ENCODE measurements at places on chromosomes 12 and 14.

- no peak for DNase-seq
Measured at GRCh38 chr12:83313322-83313721, 626.6 kb downstream of the TMTC2 start.

- DNase-seq = no peak
Measured at GRCh38 chr12:78680596-78680995, 184.0 kb upstream of the SYT1 start.

- DNase-seq = peak; percentile 60
Measured at GRCh38 chr12:108689314-108690190, 41.8 kb downstream of the CORO1C start.

DNA sequence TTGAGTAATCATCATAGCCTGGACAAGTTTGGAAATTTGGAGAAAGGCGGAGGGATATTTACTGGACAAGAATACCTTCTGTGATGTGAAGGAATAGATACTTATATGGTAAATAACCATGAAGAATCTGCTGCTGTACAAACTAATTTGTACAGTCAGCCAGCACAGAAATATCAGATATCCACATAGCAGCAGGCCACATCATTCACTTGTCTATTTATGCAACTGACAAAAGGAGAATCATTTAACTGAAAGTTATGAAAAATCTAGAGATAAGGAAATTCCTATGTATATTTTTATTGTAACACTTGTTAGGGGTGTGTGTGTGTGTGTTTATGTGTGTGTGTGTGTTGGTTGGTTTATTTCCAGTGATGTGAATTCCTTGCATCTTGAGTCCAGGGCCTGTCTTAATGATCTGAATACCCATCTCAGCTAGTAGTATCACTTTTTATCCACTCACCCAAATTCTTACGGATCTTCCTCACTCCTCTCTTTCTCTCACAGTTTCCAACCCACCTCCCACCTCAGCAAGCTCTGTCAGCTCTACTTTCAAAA, 10.5 kb upstream of the LRIG3 start:
- peak; percentile 23 for DNase-seq

- DNase-seq = peak; percentile 87
Measured at GRCh38 chr12:28415755-28416154, 225.5 kb downstream of the CCDC91 start.

DNA sequence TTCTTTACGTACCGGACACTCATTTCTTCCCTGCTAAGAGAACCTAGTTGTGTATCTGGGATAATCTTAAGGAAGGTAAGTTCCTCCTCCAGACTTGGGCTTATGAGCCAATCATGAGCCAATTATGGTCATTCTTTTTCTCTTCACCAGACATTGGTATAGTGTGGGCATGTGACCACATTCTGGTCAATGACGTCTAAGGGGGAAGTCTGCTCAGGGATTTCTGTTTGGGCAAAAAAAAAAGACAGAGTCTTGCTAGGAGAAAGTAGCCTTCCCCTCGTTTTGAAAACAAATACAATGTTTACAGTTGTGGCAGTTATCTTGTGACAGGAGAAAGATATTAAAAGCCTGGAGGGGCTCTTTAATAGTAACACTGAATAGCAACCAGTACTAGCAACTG, 20.1 kb upstream of the PLXNC1 start:
- no peak for DNase-seq

DNA sequence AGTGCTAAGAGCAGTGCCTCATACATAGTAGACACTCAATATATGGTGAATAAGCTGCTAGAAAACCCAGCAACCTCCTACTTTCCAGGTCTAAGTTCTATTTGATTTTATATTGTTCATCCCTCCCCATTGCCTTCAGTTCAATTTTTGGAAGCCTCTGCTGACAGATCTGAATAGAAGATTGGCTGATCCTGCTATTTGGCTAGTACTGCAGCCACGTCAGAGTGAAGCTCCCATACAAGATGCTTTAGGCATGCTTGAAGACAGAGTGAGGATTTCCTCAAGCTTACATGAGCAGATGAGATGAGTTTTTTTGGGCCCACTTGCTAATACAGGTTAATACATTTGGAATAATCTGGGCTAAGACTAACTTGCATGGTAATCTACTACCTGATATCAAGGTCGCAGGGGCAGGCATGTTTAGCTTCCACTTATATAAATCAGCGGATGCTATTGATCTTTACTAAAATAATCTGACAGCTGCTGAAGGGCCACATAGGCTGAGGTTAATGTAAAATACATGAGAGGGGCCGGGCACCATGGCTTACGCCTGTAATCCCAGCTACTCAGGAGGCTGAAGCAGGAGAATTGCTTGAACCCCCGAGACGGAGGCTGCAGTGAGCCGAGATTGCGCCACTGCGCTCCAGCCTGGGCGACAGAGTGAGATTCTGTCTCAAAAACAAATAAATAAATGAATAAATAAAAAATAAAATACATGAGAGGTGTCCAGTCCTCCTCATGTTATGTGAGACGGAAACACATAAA, 15.9 kb upstream of the AEBP2 start:
- no peak for DNase-seq

- DNase-seq = peak; percentile 62
Measured at GRCh38 chr12:46921048-46921763, 95.4 kb upstream of the SLC38A4 start.

GRCh38 chr12:6829536-6830220, 1.5 kb downstream of the P3H3 start:
- DNase-seq = peak; percentile 82

GRCh38 chr14:57060276-57060955, 208.3 kb downstream of the EXOC5 start:
- no peak for DNase-seq

DNA sequence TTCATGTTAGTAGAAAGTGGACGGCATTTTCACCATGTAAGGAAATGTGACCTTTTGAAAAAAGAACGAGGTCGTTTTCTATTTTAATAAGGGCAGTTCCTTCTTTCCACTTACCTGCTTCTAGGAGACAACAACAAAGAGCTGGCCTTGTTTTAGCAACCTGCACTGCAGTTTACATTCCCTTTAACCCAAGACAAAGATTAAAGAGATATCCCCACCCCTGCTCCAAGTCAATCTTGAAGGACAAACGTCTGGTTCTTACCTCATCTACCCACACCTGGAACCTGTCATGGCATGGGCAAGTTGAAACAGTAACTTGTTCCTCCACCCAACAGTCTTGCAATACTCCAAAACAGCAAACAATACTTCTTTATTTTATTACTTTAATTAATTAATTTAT, 32.7 kb downstream of the ZCCHC8 start:
- DNase-seq = no peak

GRCh38 chr12:97638739-97639138, 176.1 kb downstream of the RMST start:
- DNase-seq = no peak

- no peak for DNase-seq
Measured at GRCh38 chr14:58944343-58944967, 244.0 kb upstream of the DAAM1 start.

DNA sequence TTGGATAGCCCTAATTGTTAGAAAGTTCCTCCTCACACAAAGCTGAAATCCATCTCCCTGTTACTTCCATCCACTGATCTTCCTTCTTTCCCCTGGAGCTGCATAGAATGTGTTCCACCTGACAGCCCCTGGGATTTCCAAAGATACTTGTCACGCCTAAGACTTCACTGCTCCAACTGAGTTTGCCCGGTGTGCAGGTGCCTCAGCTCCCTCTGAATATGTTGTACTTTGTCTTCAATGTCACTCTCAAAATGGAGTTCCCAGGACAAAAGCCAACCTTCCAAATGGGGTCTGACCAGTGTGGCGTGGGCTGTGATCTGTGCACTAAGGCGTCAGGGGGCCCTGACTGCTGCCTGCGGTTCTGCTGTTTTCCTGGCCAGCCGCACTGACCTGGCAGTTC, 42.8 kb downstream of the CACNA2D4 start:
- no peak for DNase-seq

- no peak for DNase-seq
Measured at GRCh38 chr12:132239796-132240668, 89.4 kb downstream of the GALNT9 start.

- DNase-seq = no peak
Measured at GRCh38 chr14:79412822-79413221, 798.5 kb downstream of the DIO2 start.

DNA sequence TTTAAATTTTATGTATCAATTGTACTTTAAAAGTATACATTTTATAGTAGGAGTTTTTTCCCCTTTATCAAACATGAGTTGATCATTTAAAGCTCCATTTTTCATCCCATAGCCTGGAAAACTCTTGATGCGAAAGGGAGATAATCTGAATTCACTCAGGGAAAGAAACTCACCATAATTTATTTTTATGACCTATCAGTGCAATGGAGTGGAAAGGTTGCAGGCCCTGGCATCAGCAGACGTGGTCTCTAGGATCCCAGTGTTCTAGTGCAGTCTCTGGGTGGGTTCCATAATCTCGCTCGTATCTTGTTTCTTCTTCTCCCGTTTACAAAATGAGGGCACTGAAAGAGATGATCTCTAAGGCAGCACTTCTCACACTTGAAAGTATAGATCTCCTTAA, 85.0 kb downstream of the PTGER2 start:
- DNase-seq = no peak

- DNase-seq = peak; percentile 69
Measured at GRCh38 chr14:78933948-78934524, 763.9 kb downstream of the NRXN3 start.

GRCh38 chr14:91963465-91963864, 16.0 kb upstream of the FBLN5 start:
- DNase-seq = no peak

DNA sequence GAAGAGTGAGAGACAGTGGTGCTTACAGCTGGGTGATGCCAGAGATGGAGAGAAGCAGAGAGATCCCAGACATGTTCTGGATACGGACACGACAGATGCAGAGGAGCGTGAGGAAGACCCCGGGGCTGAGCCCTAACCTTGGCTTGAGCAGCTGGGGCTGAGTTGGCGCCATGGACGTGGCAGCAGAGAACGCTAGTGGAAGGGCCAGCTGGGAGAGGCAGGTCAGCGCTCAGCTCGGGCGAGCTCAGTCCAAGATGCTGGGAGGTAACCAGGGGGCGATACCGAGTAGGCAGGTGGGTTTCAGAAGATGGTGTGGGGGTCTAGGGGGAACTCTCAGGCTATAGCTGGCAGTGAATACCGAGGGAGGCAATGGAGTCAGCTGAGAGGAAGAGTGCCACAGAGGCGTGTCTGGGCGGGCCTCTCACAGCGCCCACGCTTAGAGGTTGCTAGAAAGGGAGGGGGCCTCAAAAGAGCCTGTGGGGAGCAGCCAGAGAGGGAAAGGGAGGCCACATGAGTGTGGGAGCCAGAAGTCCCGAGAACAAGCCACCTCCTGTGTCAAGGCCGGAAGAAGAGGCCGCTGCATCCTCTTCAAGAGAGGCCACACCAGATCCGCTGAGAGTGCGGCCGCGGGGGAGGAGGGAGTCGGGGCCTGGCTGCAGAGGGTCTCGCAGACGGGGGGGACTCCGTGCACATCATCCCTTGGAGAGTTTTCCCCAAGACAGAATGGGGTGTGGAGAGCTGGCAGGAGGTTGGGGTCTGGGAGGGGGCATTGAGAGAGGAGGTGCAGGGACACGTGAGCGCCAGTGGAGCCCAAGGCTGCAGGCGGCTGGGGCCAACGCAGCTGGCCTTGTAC, 57.0 kb upstream of the DIO3 start:
- no peak for DNase-seq

DNA sequence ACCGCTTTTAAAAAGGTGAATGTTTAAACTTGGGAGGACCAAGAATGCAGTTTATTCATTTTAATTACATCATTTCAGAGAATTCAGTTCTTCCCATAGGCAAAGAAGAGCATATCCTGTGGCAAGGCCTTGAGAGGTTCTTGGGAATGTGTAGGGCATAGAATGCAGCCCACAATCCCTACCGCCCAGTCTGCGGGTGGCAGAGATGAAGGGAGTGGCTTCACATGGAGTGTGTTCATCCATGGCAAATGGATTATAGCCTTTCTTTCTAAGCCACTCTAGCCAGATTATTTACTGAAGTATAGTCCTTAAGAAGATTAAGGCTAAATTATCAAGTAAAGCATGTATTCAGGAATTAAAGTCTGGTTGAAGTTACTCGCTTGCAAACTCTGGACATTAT, 97.4 kb downstream of the TSPAN8 start:
- DNase-seq = no peak

DNA sequence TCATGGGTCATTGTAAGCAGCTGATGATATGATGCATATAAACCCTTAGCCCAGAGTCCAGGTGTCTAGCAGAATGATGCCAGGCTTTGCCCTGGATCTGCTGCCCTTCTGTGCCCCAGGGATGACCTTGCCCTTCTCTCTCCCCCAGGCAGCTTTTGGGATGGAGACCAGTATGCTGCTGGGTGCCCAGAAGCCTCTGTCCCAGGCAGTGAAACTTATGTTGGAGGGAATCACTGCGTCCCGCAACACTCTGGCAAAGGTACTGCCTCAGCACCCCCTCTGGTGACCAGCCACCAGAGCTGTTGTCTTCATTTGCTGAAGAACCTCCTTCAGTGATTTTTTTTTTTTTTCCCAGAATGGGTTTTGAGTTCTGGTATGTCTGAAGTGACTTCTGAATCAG, 23.3 kb downstream of the CYP46A1 start:
- no peak for DNase-seq

- peak; percentile 53 for DNase-seq
Measured at GRCh38 chr12:62933220-62933601, 1.7 kb downstream of the PPM1H start.

DNA sequence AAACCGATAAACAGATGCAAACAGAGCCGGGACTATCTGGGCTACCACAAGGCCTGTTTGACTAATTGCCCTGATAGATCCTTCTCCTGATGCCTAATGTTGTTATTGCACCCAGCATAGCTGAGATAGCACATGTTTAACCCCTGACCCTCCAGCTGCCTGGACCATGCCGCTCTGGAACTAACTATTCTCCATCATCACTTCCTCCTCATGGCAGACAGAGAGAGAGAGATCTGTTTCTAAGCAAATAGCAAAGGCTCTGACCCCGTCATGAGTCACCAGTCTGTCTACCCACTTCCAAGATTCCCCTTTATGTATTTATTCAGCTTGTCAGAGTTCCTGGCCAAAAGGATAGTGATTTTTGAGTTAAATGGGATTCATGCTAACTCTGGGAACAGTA, 58.2 kb upstream of the FLRT2 start:
- peak; percentile 79 for DNase-seq

DNA sequence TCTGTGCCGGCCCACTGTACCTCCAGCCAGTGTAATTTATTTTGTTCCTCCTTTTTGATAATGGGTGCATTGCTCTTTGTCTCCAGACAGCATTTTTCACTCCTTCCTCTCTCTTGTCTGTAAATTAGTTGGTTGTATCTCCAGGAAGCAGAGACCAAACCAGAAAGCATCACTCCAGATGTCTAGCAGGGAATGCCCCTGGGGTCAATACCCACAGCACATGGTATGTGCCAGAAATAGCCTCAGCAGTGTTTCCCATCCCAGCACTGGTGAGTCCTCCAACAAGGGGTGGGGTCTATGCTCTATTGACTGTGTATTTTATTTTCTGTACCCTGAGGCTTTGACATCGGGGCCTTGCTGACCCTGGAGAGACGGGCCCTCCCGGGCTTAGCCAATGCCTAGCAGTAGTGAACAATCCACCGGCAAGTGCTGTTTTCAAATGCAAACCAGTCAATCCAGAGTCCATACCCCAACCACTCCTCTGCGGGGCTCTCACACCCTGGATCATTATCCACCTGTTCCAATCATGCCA, 50.2 kb upstream of the FZD10 start:
- DNase-seq = no peak

GRCh38 chr12:15830538-15830937, 41.4 kb upstream of the EPS8 start:
- peak; percentile 45 for DNase-seq

Data from adipocyte (in vitro differentiated cells).